ENCODE measurements at places on chromosomes 7 and 10.

GRCh38 chr10:43069579-43069978 lies 7.3 kb upstream of the RET start:
- no peak for DNase-seq

GRCh38 chr7:5248201-5248885 lies 34.4 kb upstream of the SLC29A4 start:
- DNase-seq = no peak

DNA sequence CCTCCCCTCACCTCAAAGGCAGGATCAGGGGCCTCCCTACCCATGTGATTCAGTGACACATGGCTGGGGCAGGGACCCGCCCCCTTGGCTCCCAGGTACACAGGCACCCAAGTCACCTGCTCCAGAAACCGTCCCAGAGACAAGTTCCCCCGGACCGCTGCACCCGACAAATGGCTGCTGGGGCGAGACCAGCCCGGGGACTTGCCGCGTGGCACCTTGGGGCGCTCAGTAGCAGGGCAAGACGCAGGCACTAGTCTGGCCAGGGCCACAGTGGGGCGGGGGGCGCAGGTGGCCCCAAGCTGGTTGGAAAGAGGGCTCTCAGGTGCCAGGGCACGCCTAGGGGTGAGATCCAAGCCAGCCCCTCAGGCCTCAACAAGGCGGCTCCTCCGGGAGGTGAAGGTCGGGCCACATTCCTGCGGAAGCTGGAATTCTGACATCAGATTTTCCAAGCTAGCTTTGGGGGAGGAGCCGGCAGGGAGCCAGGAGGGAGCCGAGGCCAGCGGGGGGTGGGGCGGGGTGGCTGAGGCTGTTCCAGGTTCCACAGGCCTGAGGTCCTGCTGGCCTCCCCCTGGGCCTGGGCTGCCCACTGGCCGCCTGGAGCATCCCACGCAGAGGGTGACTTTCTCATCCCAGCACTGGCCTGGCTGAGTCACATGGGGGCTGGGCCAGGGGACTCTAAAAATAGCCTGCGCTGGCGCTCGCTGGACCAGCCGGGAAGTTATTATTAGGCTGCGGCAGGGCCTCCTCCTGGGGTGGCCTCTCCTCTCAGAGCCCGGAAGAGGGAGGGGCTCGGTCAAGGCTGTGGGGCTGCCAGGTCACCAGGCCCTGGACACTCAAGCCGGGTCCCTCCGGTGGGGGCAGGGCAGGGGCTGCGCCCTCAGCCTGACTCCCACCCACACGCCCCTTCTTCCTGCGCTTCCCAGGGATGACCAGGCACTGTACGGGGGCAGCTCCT lies 20.5 kb upstream of the INPP5A start:
- DNase-seq = no peak

DNA sequence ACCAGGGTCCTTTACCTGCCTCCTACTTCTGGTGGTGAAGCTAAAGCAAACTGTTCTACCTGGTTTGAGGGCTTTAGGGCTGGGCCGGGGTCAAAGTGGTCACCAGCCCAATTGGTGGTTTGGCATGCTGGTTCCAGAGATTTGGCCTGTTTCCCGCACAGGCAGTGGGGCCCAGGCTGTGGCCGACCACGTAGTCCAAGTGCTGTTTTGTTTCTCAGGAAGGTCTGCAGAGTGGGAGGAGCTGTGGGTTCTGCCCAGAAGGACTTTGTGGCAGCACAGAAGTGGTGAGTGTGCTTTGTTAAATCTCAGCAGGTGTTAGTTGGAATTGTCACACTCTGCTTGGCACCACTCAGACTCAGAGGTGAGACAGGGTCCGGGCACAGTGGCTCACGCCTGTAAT lies 85.8 kb downstream of the MKX start:
- DNase-seq = no peak

- DNase-seq = no peak
These were observed 291.9 kb downstream of the PARD3 start for GRCh38 chr10:34523017-34523767.

GRCh38 chr7:96041171-96041570 lies 268.8 kb downstream of the DYNC1I1 start:
- DNase-seq = no peak

GRCh38 chr10:3065622-3066021 lies 1.7 kb upstream of the PFKP start:
- no peak for DNase-seq

Data from stimulated activated CD4-positive, alpha-beta T cell treated with anti-CD3 and anti-CD28 coated beads, Interleukin-15, amount 100 ng/mL, for 48 hours (primary cell).